ENCODE measurements at places on chromosomes 3 and 15.

DNA sequence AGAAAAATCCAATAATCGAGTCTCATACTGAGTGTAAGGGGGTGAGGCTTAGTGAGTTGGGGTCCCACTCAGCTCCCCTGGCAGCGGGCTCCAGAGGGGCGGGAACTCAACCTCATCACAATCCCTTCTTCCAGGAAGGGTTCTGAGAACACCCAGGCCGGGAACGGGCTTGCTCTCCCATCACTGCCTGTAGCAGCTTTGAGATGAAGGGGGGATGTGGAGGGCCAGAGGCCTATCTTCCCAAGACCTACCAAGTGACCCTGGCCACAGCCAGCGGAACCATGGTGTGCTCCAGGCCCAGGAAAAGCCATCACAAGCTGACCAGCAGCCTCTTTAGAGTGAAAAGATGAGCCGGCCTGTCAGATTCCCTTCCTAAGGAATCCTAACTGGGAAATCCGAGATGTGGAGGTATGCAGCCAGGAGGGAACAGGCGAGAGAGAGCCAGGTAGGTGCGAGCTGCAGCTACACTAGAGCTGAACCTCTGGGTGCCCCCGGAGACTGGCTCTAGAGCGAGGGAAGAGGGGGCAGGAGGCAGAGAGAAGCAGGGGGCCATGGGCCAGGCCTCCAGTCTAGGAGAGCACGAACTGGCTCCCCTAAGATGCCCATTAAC is 18.5 kb downstream of the GRAMD2A start:
- DNase-seq: no peak

DNA sequence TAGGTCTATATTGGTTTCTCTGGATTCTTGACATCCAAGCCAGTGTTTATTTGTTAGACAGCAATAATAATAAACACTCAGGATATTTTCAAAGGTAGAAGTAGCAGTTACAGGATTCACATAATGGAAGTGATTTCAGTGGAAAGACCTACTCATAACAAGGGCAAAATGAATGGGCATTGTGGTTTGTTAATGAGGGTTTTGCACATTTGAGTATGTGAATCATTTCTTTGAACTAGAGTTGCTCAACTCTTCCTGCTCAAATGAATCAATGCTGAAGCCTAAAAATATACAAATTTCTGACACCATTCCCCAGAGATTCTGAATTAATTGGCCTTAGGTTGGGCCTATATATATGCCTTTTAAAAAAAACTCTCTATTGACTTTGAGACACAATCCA is 4.1 kb upstream of the COL6A5 start:
- DNase-seq: no peak

GRCh38 chr3:149506540-149506939 is 32.0 kb downstream of the TM4SF4 start:
- no peak for DNase-seq

DNA sequence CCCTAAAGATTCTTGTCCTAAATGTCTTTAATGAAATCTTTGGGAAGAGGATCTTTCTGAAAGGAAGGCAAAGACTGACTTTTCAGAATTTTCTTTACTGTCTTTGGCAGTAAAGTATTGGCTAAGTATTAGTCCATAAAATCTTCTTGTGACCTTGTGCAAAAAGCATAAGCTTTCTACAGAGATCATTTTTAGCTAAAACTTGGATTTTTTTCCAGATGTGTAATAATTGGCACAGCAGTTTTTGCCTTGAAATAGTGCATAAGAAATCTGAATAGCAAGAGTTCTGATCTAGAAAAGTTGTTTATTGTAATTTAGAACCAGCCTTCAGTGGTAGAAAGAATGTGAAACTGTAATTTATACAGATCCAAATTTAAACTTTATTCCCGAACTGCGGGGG is 122.8 kb upstream of the CGNL1 start:
- DNase-seq: no peak

GRCh38 chr3:42900226-42901072 is 5.5 kb upstream of the ZNF662 start:
- DNase-seq: no peak

- DNase-seq: no peak
Observed at GRCh38 chr3:123766193-123767008, 117.7 kb downstream of the MYLK start.

GRCh38 chr3:94249491-94250079 is 186.7 kb downstream of the NSUN3 start:
- no peak for DNase-seq

GRCh38 chr3:150797155-150797554 is 34.2 kb upstream of the SIAH2 start:
- no peak for DNase-seq

DNA sequence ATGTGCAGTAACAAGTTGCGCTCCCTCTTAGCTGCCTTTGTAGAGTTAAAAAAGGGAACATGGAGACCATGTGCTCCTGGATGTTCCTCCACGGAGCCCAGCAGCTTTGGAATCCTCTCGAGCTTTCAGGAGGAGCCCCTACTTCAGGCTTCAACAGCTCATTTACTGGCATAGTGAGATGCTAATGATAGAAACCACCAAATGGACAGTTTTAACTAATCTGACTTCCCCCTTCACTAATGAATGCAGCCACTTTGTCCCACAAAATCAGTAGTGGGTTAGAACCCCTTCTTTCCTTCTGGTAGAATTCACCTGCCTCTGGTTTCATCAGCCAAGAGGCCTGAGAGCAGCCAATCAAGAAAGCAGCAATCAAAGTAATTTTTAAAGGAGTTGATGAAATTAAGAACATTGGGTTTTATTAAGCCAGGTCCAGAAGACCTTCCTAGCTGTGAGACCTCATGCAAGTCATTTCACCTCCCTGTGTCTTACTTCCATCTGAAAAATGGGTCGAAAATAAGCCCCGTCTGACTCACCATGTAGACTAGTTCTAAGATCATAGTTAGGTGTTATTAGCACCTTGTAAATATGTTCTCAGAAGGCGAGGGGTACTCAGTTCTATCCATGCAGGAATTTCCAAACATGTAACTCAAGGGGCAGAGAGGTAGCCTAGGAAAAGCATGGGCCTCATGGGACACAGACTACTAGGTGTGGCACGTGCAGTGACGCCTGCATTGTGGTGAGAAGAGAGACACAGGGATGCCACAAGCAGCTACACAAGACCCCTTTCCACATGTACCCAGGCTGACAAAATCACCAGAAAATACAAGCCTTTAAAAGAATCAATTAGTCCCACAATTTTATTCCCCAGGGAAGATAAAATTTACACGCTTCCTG is 179.7 kb upstream of the LPP start:
- no peak for DNase-seq

- no peak for DNase-seq
Observed at GRCh38 chr15:66670762-66671580, 31.1 kb upstream of the SMAD6 start.

GRCh38 chr15:71813723-71814470 is 3.5 kb downstream of the NR2E3 start:
- DNase-seq: no peak

DNA sequence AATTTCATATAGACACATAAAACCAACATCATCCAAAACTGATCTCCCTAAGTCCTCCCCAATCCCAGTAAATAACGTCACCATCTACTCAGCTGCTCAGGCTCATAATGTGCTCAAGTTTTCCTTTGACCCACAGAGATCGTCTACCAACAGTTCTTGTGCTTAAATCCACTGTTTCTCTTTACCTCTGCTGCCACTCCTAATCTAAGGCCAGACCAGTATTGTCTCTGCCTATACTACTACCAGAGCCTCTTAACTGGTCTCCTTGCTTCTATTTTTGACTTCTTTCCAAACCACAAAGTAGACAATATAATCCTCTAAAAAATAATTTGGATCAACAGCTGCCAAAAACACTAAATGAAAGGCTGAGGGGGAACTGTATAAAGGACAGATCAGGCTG is 65.3 kb downstream of the CLASP2 start:
- DNase-seq: no peak

GRCh38 chr3:140091143-140091542 is 156.2 kb downstream of the CLSTN2 start:
- DNase-seq: no peak

DNA sequence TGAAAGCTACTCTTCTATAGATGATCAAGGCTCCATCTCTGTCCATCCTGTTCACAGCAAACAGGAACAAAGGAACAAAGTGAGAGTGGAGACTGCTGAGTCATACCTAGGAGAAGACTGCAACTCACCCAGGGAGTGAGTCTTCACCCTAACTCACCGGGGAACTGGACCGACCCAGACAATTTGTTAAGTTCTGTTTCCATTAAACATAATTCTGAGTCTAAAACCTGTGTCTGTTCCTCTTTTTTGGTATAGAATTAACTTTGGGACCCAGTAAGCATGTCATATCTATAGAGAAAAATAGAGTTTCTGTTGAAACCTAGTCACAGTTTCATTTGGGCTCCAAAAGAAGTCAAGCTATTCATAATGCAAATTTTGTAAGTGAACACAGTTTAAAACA is 21.6 kb downstream of the CCDC80 start:
- DNase-seq: no peak

GRCh38 chr3:23479026-23479425 is 275.9 kb downstream of the UBE2E2 start:
- DNase-seq: no peak

GRCh38 chr3:141307351-141308059 is 60.8 kb upstream of the ZBTB38 start:
- DNase-seq: no peak

DNA sequence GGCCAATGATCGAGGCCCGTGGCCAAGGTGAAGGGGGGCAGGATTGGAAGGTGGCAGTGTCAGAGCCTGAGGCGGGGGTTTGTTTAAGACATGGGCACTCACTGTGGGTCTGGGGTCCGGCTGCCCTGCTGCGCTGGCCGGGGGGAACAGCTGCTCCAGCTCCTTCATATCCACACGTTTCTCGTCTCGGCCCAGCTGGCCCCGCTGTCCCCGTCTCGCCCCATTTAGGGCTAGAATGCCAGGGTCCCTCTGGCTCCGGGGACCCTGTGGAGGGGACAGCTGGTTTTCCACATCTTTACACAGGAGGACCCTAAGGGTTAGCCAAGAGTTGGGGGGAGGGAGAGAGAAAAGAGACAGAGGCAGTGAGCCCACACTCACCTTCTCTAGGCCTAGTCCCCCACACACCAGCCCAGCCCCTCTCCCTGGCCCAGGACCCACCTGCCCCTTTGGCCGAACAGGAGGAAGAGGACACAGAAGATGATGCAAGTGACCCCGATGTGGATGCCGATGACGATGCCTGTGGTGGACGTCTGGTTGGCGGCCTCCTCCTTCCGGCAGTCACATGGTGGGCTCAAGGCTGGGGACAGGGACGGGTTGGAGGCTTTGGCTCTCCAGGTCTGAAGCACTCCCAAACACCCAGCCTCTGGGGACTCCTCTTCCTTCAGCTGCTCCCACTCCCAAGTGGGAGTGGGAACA is 25.0 kb downstream of the RNU5B-1 start:
- no peak for DNase-seq

DNA sequence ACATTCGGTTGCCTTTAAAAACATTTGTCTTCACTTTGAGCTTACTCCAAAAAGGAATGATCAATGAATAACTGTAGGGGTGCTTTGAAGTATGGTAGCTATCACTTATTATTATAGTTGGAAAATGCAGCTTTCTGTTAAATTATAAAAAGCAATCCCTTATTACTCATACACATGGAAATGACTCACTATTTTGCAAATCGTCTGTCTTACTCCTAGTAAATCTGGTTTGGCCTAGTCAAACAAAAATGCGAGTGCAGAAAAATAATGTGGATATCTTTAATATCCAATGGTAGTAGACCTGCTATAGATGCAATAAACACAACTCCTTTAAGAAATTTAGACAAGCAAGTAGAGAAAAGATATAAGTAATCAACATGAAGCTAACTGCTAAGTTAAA is 112.5 kb downstream of the ZIC1 start:
- DNase-seq: no peak

DNA sequence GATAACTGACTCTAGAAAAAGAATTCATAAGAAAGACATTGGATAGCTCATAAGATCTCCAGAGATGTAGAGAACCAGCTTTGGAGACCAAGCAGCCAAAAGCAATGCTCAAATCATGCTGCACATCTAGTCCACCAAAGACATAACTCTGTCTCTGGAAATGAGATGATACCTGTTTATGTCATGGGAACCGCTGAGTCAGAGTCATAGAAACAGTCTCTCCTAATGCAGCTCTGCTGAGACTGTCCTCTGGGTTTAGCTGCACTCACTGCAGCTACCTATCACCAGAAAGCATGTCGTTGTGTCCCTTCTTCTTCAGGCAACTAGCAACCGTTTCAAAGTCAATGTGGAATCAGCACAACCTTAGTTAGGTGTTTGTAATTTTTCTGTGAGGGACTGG is 218.5 kb upstream of the ROBO1 start:
- no peak for DNase-seq

GRCh38 chr3:145183261-145183660 is 977.7 kb downstream of the PLOD2 start:
- DNase-seq: no peak

- no peak for DNase-seq
Observed at GRCh38 chr3:16704941-16705340, 99.7 kb upstream of the DAZL start.

DNA sequence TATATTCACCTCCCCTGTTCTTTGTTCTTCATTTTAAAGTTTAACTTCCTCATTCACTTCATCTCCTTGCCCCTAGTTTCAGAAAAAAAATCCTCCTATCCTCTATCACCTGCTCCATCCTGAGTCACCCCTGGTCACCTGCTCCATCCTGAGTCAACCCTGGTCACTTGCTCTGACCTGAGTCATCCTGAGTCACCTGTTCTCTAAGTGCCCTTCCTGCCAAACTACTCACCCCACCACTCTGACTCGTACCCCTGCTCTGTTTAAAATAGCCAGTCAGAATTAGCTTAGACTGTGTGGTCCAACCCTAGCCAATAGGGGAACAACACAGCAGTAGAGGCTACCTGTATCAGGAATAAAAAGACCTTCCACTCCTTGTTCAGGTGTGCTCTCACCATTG is 716.9 kb downstream of the ZBBX start:
- no peak for DNase-seq

DNA sequence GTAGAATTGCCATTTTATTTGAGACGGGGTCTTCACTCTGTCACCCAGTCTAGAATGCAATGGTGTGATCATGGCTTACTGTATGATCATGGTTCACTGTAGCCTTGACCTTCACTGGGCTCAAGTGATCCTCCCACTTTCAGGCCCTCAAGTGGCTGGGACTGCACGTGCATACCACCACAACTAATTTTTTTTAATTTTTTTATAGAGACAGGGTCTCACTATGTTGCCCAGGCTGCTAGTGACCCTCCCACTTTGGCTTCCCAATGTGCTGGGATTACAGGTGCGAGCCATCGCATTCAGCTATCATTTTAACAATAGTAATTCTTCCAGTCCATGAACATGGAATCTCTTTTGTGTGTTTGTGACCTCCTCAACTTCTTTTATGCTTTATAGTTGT is 11.9 kb downstream of the EPM2AIP1 start:
- DNase-seq: no peak
